Cortex of kidney (tissue), 1 donor: ENCODE measurements at places on chromosomes 6 and 20.

- DNase-seq: no peak
These were observed 30.0 kb downstream of the CDKAL1 start for GRCh38 chr6:20564269-20564668.

GRCh38 chr6:46526607-46527006, 35.4 kb upstream of the RCAN2 start:
- DNase-seq: no peak

DNA sequence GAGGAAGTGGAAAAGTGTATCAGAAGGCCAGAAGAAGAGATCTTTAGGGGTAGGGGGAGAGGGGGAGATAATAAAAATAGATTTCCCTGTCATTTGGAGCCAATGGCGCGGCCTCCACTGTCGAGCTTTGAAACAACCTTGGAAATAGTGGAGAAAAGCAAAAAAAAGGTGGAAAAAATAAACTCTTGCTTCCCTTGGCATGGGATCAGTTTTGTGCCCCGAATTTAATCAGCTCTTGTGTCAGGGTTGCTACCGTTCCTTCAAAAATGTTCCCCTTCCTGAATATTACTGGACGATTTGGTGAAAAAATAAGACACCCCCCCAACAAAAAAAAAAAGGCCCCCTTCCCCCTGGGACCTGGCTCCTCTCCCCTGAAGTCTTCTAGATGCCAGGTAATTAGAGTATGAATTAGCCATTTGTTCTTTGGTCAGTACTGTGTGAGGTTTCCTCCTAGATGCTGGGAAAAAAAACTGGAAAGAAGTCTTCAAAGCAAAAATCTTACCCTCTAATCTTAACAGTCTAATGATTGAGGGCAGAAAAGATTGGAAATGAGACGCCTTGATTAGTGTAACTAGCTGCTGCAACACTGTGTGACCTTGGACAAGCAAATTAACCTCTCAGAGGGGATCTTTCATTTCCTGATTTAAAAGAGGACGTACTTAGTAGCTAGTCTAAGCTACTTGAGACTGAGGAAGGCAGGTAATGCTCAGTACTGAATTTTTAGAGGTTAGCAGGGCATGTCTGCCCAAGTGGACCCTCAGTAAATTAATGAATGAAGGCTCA, 872 bp upstream of the RBM39 start:
- DNase-seq: no peak

- no peak for DNase-seq
These were observed 32.3 kb upstream of the PLEKHG1 start for GRCh38 chr6:150567380-150567779.

- DNase-seq: no peak
These were observed 28.0 kb downstream of the OSBPL2 start for GRCh38 chr20:62266340-62266739.

- no peak for DNase-seq
These were observed 2.5 kb upstream of the TFAP2B start for GRCh38 chr6:50816115-50816675.
